ENCODE measurements at places on chromosomes 7 and 10.

DNA sequence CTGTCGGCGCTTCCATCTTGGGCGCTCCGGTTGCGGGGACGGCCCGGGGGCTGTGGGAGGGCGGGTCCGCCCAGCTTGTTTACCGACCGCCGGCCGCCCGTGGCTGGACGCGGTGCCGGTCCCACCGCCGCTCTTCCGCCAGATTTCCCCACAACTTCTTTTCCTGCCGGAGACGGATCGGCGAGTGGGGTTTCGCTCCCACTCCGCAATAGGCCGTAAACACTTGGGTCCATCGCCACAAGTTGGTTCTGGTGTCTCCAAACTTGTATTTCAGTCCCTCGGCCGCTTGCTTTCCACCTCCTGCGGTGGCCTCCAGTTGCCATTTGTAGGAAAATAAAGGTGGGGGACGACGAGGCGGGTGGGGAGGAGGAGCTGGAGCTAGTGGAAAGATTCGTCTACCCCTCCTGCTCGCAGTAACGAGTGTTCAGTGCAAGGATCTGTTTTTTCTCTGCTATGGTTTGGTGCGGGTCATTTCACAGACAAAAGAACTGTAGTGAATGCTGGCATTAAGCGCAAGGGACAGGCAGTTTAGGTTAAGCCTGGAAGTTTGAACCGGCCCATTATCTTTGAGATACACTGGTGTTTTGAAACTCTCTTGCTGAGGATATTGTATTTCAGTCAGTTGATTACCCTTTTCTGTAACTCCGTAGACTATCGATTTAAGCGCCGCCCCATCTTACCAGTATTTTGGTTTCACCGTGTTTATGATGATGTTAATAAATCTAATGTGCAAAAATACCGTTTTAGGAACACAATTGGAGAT, 24.3 kb upstream of the ZRANB1 start:
- DNase-seq = no peak

DNA sequence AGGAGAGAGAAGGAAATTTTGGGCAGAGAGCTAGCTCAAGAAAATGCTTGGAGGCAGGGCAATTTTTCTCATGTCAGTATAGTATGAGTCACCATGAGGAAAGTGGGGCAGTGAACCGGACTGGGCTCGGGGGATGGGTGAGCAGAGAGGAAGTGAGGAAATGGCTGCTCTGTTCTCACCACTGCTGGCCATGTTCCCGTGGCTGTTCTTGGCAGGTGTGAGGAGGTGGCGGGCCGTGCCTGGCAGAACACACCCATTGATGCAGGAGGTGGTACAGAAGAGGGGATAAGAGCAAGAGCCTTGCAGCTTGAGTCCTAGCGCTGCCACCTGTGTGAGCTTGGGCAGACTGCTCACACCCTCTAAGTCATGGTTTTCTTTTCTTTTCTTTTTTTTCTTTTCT, 304.4 kb upstream of the LYZL1 start:
- no peak for DNase-seq

GRCh38 chr10:106897719-106898118, 266.8 kb downstream of the SORCS1 start:
- no peak for DNase-seq

DNA sequence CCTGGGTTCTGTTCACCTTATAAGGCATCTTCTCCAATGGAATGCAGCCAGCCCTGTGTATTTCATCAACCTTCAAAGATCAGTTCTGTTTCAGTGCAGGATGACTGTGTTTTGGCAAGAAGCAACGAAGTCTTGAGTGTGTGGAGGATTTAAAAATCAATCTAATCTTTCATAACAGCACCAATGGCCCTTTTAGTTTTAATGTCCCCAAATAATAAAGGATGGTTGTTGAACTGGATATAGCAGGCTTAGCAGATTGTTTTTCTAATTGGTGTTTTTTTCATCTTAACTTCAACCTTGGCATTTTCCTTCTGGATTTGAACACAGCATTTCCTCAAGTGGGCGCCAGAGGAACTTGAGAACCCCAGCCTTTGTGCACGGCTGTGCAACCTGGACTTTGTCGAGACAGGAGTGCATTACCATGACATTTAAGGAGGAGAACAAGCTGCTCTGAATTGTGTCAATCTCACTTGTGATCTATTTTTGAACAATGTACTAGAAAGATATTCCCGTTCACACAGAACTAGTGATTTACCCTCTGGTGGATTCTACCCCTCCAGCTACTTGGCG, 313.3 kb upstream of the AKR1E2 start:
- no peak for DNase-seq

DNA sequence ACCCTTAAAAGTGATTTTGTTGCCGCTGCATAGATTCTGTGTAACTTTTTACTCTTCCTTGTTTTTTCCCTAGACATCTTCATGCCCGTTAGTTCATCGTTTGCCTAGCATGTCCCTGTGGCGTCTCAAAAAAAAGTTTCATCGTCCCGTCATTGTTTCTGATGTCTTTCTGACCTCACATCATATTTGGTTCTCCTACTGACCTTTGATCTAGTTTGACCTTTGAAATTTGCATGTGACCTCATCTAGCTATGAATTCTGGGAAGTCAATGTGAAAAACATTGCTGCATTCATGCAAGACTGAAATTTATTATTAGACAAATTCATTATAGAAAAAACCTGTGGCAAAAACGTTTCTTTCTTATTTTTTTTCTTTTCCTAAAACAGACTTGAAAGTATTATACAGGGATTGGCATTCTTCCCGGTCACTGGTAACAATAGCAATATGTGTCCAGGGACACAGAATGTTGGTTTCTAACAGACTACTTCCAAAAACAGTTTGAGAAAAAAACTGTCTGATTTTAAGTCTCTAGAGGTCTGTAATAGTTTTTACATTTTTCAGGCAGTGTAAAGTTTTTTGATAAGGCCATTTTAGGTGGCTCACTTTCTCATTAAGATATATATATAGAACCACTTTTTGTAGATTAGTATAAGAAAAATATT, 280.9 kb downstream of the USP6NL start:
- DNase-seq = no peak

GRCh38 chr10:66917104-66917503, 8.7 kb upstream of the LRRTM3 start:
- no peak for DNase-seq

- DNase-seq = no peak
These were observed 91.8 kb downstream of the PTPRN2 start for GRCh38 chr7:158495786-158496185.

DNA sequence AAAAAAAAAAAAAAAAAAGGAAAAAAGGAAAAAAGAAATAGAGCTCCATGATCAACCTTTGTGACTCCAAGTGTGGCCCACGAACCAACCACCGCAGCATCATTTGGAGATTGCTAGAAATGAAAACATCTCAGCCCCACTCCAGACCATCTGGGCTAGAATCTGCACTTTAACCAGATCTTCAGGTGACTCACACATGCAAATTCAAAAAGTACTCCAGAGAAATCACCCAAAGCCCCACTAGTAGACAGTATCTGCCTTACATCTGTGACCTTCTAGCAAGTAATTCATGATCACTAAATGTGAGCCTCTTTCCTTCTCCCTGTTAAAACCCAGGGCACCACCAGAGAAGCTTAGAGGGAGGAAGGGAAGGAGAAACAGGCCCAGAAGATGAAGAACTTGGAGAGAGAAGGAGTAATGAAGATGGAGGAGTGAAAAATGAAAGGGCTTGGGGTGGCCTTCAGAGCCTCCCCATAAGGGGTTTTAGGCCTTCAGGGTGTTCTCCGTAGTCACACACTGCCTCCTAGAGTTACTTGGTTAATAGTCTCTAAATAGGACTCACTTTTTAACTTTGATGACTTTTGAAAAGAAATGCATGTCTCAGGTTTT, 94.0 kb downstream of the SLC37A3 start:
- no peak for DNase-seq

DNA sequence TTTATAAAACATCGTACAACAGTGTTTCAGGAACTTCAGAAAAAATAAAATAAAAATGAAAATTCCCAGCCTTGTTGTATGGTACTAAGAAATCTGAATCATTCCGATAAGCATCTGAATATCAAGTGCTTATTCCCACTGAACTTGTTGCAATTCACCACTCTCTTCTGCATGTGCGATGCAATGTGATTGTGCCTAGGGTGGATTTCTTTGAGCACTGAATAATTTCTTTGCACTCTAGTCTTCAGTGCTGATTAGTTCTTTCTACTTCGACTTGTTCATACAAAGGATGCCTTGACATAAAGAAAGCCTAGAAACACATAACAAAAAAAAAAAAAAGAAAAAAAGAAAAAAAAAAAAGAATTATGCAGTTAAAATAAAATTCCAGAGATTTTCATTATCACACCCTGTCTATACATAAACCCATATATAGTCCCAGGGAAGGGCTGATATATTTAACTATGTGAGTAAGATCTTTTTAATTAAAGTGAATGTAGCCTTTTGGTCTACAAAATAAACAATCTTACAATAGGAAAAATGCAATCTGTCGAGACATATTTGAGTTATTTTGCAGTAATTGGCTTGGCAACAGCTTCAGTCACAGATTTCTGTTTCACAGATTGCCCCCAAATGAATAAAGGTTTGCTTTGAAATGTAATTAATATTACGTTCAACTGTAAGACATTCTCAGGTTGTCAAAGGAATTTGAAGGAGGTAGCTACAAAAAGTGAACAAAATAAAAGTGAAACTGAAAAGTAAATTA, 1118.9 kb upstream of the CELF2 start:
- DNase-seq = no peak

DNA sequence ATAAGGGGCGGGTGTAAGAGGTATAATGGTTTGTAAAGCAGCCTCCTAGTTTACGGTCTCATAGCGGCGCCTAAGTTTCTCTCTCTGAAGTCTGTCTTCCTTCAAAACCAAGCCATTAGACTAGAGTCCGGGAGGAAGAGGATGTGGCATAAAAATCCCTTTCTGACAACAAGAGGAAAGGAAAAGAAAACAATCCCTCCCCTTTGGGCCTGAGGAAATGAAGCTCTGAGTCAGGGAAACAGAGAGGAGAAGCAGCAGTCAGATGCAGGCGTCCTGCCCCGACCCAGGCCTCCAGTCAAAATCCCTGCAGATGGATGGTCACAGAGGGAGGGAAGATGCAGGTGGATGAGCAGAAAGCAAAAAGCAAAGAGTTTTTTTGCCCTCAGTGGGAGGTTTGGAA, 23.7 kb downstream of the PARP12 start:
- DNase-seq = no peak

DNA sequence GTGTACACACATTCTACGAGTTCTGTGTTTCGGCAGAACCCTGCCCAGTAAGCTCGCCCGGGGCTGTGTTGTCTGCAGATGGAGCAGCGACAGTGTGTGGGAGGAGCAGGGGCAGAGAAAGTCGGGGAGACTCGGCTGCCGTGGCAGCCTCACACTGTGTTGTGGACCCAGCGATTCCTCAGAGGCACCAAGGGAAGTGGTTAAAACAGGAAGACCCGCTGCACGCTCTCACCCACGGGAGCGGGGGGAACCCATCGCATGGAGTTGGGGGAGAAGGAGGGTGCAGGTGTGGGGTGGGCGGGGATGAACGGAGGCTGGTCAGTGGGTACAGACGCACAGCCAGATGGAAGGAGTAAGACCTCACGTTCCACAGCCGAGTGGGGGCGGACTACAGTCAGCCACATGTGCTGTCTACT, 250.2 kb downstream of the ELFN1 start:
- DNase-seq = no peak

DNA sequence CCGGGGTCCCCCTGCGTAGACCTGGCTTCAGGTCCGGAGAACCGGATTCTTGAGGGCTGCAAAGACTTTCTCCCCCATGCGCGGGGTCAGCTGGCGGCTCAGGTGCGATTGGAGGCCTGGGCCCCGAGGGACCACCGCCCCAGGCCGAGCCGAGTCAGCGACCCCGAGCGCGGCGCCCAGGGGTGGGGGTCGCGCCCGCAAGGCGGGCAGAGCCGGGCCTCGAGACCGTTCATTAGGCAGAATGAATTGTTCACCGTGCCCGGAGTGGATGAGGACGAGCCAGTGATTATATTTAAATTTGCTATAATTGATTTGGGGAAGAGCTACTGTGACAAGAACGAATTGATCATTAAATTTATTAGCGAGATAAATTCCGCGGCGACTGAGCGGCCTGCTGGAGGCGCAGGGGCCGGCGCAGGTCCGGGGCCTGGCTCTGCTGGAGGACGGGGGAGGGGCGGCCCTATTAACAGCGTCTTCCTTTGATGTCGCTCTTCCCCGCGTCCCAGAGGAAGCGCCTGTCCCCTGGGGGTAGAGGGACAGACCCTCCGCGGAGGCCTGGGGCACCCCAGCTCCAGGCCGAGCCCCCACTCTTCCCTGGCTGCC, 7.5 kb downstream of the MNX1 start:
- DNase-seq = no peak

DNA sequence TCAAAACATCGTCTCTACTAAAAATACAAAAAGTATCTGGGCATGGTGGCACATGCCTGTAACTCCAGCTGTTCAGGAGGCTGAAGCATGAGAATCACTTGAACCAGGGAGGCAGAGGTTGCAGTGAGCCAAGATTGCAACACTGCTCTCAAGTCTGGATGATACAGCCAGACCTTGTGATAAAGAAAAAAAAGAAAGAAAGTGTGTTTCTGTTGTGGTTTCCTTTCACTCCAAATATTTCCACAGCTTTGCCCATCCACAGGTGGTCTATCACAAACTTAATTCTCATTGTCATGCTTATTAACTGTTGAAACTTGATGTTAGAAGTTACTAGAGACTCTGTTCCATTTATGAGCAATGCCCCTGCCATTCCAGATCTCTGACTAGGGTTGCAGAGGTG, 316.0 kb upstream of the SEMA3C start:
- DNase-seq = no peak

DNA sequence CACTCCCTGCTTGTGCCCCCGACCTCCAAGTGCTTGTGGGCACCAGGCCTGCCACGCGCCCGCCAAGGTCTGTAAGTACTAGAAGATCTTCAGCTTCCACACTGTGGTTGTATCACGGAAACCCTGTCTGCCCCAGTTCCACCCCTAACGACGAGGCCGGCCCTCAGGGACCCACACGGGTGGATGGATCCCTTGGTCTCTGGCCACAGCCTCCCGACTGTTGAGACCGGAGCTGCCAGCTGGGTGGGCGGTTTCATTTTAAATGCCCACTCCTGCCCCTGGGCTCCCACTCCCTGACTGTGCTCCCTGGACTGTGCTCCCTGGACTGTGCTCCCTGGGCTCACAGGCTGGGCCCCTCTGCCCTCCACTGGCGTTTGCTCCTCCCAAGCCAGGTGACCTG, 50.1 kb downstream of the DPYSL4 start:
- no peak for DNase-seq

DNA sequence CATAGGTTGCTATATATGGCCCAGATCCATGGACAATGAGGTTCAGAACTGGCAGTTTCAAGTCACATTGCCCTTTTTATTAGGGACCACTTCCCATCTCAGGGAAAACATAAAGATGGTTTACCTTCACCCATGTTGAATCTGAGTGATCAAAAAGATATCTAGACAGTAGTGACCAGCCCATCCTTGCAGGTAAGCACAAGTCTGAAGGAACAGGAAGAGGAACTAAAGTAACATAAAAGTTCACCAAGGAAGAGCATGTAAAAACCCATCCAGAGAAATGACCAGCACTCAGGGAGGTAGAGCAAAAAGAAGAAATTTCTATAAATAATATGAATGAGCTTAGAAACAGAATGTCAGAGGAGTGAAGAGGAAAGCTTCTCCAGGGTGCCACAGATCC, 382.5 kb downstream of the PARD3 start:
- no peak for DNase-seq

- DNase-seq = no peak
These were observed 1.3 kb downstream of the NRCAM start for GRCh38 chr7:108454674-108455550.

GRCh38 chr7:143235561-143235960, 13.7 kb downstream of the TAS2R40 start:
- no peak for DNase-seq

Data from NCI-H1417 treated with DMSO at 0.1 percent for 48 hours (cell line).